ENCODE measurements at places on chromosomes 1 and 21.

- no peak for DNase-seq
Measured at GRCh38 chr21:27674041-27674615, 707.2 kb upstream of the ADAMTS5 start.

DNA sequence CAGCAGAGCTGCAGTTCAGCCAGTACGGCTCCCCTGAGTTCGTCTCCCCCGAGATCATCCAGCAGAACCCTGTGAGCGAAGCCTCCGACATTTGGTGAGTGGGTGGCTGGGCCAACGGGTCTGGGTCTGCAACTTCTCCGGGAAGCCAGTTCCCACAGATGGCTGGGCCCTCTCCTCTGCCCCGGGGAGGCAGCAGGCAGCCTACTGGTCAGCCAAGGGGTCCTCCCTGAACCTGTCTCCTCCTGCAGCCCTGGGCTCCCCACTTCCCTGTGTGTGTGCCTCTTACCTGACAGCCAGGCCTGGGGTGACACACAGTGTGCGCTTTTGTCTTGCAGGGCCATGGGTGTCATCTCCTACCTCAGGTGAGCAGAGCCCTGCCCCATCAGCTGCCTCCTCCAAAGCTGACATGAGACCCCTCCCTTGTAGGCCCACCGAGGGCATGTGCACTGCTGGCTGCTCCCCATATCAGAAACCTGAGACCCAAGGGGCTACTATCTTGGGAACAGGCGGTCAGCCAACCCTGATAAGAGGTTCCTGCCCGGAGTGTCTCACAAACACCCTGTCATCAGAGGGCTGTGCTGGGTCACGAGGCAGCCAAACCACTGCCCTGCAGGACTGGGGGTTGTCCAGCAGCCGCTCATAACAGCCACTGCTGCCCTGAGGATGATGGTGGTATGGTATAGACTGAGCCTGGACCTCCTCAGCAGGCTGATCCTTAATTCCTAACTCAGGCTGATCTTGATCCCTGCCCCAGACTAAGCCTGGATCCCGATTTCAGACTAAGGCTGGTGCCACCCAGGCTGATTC lies 37.6 kb downstream of the TRIM11 start:
- DNase-seq: peak; percentile 62

DNA sequence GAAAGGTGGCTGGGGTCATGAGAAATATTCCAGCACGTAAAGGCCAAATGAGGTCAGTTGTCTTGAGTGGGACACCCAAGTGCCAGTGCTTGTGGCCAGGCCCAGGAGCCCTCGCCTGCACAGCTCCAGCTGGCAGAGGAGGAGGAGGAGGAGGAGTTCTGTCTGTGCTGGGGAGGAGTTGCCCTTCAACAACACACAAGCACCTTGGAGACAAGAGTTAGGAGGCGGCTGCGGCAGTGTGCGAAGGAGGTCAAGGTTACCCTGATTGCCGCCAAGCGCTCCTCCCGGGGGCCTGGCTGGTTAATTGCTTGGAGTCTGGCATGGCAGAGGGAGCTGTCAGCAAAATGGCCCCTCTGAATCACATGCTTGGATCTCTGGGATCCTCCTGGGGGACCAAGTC lies 45.1 kb downstream of the GRIK3 start:
- DNase-seq: no peak

DNA sequence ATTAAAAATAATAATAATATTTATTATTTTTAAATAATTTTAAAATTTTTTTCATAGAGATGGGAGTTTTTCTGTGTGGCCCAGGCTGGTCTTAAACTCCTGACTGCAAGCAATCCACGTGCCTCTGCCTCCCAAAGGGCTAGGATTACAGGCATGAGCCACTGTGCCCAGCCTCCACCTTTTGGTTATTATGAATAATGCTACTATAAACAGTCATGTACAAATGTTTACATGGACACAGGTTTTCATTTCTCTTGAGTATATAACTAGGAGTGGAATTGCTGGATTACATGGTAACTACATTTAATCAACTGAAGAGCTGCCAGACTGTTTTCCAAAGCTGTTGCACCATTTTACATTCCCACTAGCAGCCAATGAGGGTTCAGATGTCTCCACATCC lies 103.2 kb upstream of the DMRTA2 start:
- DNase-seq: no peak

GRCh38 chr1:71093938-71094337 lies 13.1 kb upstream of the ZRANB2 start:
- DNase-seq: no peak

DNA sequence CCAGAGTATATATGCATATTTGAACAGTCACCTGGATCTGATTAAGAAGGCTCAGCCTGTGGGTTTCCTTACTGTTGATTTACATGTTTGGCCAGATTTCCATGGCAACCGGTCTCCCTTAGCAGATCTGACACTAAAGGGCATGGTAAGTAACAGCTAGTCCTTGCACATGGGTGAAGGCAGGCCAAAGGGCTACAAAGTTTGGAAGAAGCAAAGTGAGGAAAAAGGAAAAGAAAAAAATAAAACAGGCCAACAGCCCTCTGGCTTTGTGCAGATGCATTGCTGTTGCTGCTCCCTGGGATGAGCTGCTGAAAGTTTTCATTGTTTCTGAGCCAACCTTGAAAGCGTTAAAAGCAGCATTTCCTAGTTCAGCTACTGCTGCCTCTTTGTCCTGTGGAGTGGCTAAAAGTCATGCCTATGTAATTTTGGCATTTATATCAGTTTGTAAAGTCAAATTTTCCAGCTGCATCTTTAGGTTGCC lies 176.5 kb upstream of the HOOK1 start:
- no peak for DNase-seq

DNA sequence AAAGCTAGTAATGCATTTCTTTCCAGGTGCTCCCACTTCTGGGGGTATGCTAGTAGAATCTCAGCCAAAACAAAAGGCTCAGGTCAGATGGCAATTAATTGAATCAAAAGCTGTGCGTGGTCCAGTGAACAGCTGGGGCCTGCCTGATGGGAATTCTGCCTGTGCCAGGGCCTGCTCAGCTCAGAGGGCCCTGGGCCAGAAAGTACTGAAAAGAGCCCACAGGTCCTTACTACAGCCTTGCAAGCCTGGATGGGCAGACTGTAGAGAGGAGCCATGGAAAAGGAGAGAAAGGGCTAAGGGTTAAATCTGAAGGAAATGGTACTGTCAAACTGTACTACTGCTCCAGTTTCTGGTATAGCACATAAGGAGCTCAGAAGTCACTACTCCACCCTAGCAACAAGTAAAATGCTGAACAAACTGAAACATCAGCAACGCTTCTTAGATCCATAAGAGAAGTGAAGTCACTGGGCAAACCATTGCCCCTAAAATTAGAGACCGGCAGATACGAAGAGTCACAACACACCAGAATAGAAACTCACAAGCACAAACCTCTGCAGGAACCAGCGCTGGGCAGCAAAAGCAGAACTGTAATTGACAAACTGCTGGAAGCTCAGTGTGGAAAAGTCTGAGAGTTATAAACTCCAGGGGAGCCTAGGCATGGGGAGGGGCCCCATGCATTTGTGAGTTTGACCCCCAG lies 121.1 kb upstream of the SYT6 start:
- no peak for DNase-seq

DNA sequence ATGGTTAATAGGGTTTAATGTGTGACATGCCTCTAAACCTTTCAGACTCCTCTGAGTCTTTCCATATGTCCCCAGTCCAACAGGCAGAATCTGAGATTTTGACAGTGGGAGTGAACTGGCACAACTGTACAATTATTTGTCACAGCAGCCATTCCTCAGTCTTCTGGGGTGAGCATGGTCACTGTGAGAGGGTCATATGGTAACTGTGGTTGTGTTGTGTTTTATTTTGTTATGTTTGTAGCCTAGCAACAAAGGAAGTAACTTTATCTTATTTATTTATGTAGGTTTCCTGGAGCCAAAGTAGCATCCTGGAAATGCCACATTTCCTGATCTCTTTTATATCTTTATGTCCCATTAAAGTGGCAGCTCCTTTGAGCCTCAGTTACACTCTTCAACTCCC lies 1067.9 kb downstream of the TTLL7 start:
- no peak for DNase-seq

DNA sequence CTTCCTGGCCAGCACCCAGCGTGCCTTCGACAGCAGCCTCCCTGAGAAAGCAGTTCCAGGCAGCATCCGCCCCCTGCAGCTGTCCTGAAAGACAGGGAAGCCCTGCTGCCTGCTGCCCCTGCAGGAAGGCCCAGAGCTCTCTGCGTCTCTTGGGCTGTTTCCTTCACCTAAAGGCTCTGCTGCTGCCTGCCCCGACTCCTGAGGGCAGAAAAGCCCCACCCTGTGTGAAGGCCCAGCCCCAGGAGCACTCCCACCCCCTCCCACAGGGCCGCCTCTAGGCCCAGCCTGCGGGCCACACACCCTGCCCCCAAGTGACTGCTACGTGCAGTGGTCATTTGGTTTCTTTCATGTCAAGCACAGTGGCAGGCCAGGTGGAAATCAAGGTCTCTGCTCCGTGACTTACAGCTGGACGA lies 12.4 kb downstream of the RIPK4 start:
- DNase-seq: no peak

DNA sequence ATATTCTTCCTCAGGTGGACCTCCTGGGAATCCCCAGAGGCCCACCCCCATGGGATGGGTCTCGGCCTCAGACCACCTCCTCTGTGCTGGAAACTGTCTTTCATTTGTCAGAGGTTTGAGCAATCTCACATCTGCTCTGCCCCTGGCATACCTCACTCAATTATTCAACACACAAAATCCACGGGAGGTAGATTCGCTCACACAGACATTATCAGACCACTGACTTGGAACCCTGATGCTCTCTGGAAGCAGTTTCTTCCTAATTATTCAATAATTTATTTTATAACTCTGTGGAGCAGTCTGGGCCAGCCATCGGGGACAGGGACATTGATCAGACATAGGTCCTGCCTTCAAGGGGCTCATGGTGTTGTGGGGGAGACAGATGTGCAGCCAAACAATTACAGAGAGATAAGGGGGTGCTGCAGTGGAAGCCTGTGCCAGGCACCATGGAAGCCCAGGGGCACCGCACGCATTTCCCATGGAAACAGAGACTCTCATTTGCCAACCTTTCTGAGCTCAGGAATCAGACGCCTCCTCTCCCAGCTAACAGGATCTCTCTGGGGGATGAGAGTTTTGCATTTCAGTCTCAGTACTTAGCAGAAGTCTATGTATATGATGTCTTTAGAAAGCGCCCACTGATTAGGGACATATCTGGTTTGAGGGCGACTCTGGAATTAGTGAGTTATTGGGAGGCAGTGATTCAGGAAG lies 96.5 kb downstream of the HMGB4 start:
- no peak for DNase-seq

- no peak for DNase-seq
Measured at GRCh38 chr1:167084757-167085156, 5.4 kb downstream of the GPA33 start.

GRCh38 chr1:81437649-81438048 lies 363.1 kb upstream of the ADGRL2 start:
- no peak for DNase-seq

DNA sequence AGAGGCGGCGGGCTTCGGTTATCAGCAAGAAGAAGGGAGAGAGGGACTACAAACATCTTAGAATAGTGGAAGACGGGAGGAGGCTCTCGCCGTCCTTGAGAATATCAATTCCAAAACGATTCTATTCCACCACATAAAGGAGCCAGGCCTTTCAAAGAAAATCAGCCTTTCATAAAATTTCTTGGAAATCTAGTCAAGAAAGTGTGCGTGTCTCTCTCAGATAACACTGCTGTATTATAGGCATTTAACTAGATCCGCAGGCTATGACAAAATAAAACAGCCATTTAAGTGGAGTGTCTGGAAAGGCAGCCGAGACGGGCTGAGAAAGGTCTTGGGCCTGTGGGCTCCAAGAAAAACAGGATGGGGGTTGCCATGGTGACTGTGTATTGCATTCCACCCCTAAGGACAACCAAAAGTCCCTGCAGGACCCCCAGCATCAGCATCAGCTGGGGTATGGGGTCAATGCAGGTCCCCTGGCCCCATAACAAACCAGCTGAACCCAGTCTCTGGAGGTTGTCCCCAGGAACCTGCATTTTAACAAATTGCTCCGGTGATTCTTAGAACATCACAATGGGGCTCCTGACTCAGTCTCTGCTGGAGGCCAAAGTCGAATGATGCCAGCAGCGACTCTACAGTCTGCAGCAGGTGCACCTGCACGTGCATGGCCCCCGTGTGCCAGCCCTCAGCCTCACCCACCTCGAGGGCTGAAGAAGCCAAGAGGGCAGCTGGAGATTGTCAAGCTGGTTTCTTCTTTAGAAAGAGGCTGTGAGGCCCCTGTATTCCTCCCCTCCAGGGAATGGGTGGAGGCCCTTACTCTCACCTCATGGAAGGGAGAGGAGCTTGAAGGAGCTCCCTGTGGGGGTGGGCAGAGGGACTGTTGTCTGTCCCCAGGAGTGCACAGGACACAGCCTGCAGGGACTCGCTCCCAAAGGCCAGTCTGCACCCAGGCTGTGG lies 287.4 kb downstream of the NPHP4 start:
- peak; percentile 44 for DNase-seq

GRCh38 chr1:22121421-22121911 lies 21.4 kb downstream of the WNT4 start:
- DNase-seq: no peak

DNA sequence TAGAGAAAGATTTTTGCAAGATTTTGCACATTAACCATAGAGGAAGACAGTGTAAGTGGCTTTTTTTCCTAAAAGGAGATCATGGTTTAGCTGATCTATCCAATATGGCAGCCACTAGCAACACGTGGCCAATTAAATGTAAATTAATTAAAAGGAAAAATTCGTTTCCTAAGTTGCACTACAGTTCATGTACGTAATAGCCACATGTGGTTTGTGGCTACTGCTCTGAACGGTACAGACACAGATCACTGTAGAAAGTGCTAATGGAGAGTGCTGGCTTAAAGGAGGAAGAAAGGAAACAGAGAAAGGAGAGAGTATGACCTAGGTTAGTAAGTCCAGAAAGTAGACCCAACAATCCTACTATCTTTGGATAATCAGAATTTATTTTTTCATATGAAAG lies 170.8 kb downstream of the SIPA1L2 start:
- DNase-seq: no peak

GRCh38 chr1:30287976-30288375 lies 435.4 kb downstream of the MATN1 start:
- DNase-seq: no peak

DNA sequence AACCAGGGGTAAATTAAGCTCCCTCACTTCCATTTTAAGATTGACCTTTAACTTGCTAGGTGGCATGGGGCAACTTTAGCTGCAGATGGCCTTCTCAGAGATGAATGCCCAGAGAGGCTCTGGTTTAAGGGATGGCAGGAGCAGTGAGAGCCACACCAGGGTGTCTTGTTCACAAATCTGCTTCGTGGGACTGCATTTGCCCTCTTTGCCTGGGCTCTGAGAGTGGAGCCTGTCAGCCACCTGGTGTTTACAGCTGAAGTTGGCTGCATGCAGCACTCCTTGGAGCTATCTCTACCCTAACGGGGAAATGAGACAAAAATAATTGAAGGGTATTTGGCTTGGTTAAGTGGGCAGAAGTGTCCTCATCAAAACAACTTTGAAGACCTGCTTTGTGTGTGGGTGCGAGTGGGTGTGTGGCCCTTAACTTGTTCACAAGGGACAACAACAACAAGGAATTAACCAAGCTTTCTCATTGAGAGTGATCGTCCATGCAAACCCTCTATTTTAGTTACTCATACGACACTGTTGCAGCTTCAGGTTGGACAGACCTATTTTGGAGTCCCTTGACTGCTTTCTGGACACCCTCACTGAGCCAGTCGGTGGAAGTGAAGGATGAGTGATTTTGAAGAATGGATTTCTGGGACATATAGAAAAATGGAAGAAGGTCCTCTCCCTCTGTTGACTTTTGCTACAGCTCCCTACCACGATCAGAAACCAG lies 29.8 kb downstream of the PGM1 start:
- no peak for DNase-seq
